ENCODE measurements at places on chromosomes 5 and 9.

DNA sequence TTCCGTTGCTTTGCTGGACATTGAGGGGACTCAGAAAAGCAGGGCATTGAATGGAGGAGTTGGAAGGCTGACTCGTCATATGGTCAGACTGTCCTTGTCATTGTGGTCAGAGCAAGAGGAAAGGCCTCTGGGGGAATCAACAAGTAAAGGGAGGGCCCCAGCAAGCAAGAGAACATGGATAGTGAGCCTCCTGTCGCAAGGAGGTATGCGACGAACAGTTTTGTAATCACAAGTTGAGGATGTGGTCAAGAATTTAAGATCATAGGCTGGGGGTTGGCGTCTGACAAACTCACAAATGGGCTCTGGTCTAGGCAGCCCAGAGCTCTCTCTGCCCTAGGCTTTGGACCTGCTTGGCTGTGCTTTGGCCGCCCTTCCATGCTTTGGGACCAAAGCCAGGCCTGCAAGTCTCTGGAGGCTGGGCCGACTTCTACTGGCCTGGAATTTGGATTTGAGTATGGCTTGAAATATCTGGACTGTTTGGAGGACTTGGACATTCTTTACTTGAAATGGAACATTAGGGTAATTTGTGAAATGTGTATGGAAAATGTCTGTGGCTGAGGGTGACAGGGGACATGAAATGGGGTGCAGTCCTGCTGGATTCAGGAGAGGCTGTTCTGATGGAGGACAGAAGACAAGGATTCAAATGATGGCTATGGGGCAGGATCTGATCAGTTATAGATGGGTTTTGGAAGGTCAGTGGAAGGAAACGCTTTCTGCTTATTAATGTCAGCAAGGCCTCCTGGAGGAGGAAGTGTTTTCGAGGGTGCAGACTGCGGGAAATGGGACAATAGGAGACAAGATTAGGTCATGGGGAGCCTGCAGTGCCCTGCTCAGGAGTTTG lies 19.2 kb upstream of the NDST1 start:
- no peak for DNase-seq

GRCh38 chr5:65803699-65804391 lies 81.8 kb downstream of the NLN start:
- no peak for DNase-seq

- no peak for DNase-seq
Observed at GRCh38 chr5:13540168-13540750, 404.2 kb downstream of the DNAH5 start.

DNA sequence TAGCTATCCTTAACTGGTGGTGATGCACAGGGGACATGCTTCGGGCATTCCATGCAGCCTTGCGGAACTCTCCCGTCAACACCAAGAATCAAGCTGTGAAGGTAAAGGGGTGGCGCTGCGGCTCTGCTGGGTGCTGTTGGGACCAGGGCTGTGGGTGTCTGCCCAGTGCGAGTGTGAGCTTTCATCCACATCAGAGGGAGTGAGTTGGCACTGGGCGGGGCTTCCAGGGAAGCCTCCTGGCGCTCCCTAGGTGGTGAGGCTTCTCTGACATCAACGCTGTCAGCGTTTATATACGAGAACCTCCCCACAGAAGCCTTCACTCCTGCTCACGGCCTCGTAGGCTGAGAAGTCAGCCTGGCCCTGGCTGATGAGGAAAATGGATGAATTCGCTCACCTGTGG lies 11.7 kb downstream of the ARPC5L start:
- DNase-seq = no peak

DNA sequence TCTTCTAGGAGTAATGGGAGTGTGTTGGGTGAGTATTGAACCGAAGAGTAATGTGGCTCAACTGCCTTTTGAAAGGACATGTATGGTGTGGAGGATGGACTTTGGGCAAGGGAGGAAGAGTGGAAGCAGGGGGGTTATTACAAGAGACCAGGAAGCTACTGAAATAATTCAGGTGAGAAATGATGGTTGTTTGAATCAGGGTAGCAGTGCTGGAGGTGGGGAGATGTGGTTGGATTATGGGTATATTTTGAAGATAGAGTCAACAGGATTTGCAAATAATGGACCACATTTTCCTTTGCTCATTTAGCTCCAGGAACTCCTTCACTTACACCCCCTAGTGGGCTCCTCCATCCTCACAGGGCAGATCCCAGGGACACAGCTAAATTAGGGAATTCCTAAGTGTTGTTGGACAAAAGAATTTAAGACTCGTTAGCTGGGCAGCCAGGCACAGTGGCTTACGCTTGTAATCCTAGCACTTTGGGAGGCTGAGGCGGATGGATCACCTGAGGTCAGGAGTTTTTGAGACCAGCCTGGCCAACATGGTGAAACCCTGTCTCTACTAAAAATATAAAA lies 1.2 kb upstream of the SLC4A9 start:
- no peak for DNase-seq

DNA sequence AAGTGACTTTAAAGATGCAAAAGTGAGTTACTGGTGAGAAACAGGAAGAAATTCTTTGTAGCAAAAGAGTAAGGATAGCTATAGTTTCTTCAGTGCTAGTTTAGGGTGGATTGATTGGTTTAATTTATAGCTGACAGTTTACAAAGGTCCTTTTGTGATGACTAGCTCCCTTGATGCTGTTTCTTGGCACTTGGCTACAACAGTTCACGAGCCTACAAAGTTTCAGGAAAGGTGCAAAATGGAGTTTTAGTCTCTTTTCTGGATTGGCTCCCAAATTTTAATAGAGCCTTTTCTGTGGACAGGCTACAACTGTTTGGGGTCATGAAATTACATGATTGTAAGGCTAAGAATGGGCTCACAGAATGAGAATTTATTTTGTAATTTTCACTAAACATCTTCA lies 40.9 kb upstream of the BNIP1 start:
- no peak for DNase-seq

- no peak for DNase-seq
Observed at GRCh38 chr5:102801371-102801770, 46.3 kb downstream of the PAM start.

GRCh38 chr5:56496581-56497063 lies 263.5 kb upstream of the ANKRD55 start:
- no peak for DNase-seq

GRCh38 chr9:123410281-123410910 lies 54.4 kb downstream of the CRB2 start:
- DNase-seq = no peak

GRCh38 chr9:84999788-85000187 lies 330.3 kb downstream of the NTRK2 start:
- no peak for DNase-seq

- DNase-seq = no peak
Observed at GRCh38 chr5:10762776-10763500, 1.9 kb upstream of the DAP start.

GRCh38 chr5:142888469-142889085 lies 118.4 kb downstream of the ARHGAP26 start:
- DNase-seq = no peak

DNA sequence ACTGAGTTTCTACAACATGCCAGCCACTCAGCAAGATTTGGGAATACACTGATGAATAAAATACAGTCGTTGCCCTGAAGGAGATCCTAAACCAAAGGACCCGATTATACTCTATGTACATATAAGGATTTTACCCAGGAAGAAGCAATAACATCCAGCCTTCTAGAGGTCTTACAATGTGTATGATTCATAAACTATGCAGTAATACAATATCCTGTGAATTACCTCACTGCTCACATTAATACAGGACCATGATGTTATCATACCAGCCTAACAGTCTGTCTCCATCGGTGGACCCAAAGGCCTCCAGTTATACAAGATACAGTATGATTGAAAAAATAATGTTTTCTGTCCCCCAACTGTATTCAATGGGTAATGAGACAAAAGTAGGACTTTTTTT lies 310.5 kb upstream of the TRPM3 start:
- no peak for DNase-seq

- DNase-seq = no peak
Observed at GRCh38 chr9:99814359-99814758, 7.3 kb upstream of the NR4A3 start.

- DNase-seq = no peak
Observed at GRCh38 chr9:89448381-89448780, 49.5 kb downstream of the SEMA4D start.

DNA sequence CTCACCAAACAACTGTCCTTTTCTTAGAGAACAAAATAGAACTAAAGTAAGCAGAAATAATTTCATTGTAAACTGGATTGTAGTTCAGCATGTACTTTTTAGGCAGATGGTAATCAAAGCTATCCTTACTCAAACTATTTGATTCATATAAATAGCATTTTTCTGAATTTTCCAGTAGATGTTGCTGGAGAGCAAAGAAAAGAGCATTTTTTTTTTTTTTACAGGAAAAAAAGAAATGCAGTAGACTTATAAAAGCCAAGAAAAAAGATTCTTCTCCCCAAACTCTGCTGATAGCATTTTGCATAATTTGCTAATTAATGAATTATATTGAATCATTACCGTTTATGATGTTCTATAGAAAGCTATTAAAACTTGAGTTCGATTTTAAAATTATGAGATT lies 715.3 kb upstream of the WWC1 start:
- DNase-seq = no peak

All from stimulated activated CD4-positive, alpha-beta T cell treated with anti-CD3 and anti-CD28 coated beads, Interleukin-1b, Interleukin-23, amount 100 ng/mL, for 1 hour (primary cell).